Stimulated activated CD4-positive, alpha-beta T cell treated with anti-CD3 and anti-CD28 coated beads, Interleukin-12 subunit alpha, Interleukin-12 subunit beta, amount 100 ng/mL, for 24 hours (primary cell): ENCODE measurements at places on chromosomes 6 and 20.
A peak's percentile ranks its signal among the peaks of the same experiment; 100 is the strongest.

DNA sequence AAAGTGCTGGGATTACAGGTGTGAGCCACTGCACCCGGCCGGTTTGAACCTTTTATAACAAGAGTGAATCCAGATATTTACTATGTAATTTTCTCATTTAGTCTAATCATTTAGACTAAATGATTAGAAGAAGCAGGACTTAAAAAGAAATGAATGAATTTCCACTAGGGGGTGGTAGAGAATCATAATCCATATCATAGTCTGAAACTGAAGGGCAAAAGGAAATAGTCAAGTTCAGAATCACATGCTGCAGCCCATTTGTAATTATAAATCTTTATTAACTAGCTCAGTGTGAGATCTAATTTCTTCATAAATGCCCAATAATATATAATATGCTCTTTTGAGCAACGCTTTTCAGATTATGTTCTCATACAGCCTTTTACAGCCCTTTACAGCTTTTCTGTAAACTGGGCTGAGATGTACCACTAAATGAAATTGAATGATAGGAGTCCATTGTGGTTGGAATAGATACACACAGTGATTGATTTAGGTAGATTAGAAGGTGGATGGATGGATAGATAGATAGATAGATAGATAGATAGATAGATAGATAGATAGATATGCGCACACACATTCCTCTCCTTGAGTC lies 31.8 kb downstream of the PSMB9 start:
- no peak for DNase-seq

- no peak for DNase-seq
These were observed 10.0 kb downstream of the UNC93A start for GRCh38 chr6:167300902-167301777.

DNA sequence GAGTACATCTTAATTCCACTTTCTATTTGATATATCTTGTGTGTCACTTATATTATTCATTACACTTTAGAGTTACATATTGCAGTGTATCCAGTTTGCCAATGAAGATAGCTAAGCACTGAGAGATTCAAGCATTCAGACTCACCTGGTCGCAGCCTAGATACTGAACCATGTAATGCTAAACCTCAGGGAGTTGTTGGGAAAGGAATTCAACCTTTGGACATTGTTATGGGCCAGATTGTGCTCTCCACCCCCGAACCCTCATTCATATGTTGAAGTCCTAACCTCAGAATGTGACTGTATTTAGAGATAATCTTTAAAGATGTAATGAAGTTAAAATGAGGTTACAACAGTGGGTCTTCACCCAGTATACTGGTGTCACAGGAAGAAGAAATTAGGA lies 13.8 kb upstream of the KIF16B start:
- no peak for DNase-seq

DNA sequence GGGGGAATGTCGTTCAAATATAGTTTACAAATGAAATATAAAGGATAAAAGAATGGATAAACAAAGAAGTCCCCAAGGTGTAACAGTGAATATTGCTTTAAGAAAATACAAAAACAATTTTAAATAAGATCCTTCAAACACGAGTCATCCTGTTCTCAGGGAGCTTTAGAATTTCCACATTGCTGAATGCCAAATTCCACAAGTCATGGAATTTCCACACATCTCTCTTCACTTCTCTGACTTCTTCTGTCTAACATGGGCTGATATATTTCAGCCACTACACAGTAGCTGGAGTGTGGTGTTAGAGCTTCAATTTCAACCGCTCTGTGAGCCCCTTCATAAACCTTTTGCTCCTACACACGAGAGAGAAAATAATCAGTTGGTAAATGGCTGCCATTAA lies 28.0 kb downstream of the IL22RA2 start:
- DNase-seq = no peak

- DNase-seq = no peak
These were observed 801 bp upstream of the KIFC1 start for GRCh38 chr6:33390767-33391277.

DNA sequence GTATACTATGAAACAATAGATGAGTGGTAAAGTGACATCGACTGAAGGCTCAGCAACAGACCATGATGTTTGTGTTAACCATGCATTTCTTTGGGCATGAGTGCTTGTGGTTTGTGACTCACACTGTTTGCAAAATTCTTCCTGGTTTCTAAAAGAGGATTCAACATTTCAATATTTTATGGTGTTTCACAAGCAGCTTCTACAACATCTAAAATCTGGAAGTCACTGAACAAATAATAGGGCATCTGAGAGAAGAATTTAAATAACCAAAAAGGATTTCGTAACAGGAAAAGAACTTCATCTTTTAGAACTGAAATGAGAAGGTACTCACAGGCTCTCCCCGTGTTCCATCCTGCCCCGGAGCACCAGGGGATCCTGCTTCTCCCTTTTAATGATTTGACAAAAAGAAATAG lies 146.2 kb downstream of the COL21A1 start:
- DNase-seq = no peak

DNA sequence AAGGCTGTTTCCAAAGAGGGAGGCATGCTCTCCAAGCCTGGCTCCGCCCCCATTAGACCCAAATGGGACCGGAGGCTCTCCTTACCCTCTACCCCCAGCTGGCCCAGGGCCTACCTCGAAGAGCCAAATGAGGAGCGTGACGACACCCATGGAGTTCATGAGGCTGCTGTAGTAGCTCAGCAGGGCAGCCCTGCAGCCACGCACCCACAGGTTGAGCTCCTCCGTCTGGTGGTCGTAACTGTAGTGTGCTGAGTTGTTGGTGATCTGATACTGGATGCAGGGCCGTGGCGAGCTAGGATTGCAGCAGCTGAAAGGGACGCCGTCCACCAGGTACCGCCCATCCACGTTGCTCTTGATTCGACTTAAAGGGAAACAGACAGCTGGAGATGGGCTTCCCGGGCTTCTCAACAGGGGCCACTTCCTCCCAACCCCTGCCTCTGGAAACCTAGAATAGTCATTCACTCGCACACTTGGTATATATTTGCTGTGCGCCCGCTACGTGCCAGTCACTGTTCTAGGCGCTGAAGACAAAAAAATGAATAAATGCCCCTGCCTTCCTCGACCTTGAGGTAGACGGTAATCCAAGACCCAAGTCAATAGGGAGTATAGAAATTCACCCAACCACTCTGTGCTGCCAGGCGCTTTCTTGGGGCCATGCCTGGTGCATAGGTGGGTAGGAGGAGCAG lies 18.0 kb downstream of the PRPH2 start:
- DNase-seq = no peak

- DNase-seq = no peak
These were observed 230.7 kb upstream of the BTBD3 start for GRCh38 chr20:11686820-11687543.

DNA sequence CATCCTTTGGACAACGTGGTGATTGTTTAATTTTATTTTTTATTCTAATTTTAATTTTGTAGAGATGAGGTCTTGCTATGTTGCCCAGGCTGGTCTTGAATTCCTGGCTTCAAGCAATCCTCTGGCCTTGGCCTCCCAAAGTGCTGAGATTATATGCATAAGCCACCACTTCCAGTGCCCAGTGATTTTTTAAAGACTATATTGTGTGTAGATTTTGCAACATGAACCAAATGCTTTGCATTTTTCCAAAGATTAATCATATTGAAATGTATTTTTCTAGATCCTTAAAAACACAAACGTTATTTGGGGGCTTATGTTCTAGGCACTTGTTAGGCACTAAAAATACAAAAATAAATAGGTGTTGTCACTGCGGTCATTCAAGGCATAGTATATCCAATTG lies 117.6 kb upstream of the CCN2 start:
- DNase-seq = no peak

DNA sequence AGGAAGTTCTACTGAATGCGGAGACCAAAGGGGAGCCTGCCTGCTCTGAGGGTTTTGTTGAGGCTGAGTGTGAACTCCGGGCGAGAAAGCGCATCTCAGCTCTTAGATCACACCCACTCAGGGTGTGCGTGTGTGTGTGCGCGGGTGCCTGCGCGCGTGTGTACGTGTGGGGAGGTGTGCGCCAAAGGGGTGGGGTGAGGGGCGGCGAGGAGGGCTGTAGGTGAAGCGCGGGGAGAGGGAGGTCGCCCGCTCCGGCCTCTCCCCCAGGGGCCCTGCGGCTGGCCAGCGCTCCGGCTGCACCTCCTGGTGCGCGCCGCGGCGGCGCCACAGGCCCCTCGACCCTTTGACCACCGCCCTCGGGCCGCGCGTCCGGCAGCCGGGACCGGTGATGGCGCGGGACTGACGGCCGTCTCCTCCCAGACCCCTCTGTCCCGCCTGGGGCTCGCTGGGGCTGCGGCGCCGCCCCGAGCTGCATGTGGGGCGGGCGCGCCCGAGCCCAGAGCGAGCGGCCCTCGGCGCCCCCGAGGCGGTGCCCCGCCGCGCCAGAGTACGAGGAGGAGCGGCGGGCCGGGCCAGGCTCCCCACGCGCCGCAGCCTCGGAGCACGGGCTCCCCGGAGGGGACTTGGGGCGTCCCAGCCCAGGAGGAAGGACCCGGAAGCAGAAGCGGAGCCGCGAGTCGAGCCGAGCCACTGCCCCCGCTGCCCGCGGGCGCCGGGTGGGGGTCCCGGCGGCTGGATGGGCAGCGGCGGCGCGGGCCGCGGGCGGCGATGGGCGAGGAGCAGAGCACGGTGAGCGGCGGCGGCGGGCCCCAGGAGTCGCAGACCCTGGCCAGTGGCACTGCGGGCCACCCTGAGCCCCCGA lies at the start of gene RNF217:
Gene RNF217, plus strand, starts transcription at position 661 of the 862 bp plus-strand sequence. Its CDS starts 108 bp downstream, at position 769.
- no peak for DNase-seq

DNA sequence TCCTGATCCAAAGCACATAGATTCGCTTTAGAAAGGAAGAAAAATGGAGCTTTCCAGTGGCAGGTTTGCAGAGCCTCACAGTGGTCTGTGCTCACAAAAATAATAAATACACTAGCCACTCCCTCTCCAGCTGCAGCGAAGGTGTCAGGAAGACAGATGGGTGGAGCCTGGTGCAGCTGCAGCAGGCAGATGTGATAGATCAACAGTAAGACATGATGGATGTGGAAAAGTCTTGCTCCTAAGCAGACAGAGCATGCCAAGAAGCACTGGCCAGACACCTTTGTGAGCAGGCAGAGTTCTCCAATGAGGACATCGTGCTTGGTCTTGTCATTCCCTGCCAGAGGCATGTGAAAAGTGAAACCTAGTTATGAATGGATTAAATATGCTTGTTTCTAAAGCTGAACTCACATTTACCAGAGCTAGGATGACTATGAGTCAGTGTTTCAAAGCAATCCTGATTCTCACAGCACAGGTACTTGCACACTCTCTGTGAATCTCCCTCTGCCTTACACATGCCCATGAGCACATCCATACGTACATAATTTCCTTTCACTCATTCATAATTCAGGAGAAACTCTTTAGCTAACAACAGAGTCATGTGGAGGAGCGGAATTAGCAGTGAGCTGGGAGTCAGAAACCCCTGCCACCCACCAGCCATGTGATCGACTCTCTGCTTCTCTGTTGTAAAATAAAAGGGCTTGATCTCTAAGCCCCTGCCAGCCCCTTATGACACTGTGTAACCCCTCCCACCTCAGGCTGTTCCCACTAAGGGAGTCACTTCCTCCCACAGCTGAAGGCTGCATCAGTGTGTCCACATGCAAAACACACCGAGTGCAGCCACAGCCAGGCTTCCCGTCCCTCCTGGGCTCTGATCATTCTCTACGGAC lies 111.2 kb downstream of the SCML4 start:
- DNase-seq = peak; percentile 33

GRCh38 chr6:6393069-6393529 lies 72.6 kb upstream of the F13A1 start:
- no peak for DNase-seq

DNA sequence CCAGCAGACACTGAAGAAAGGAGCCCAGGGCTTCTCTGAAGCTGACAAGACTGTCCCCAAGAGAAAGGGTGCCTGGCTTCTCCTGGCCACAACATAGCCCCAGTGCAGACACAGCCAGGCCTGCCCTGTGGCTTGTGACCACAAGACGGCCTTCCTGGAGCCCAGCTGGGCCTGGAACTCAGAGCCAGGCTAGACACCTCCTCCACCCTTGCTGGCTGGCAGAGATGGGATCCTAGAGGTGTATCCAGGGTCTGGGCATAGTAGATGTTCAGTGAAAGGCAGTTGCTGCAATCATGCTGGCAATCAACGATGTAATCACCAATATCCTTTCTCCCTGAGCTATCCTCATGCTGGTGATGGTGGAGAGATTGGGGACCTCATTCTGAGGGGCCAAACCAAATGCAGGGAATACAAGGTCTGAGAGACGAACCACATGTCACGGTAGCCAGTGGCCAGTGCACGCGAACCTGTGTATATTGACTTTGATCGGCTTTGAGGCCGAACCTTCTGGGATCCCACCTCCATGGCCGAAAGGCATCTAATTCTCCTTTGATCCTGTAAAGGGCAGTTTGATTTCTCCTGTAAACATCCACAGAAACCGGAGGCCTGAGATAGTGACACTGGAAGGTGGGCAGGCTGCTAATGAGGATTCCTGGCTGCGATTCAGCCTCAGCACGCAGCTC lies 115.2 kb downstream of the PSMB1 start:
- DNase-seq = no peak

- DNase-seq = no peak
These were observed 245.8 kb downstream of the TTLL2 start for GRCh38 chr6:167570460-167571400.

GRCh38 chr6:11330413-11330760 lies 97.9 kb upstream of the NEDD9 start:
- DNase-seq = no peak

DNA sequence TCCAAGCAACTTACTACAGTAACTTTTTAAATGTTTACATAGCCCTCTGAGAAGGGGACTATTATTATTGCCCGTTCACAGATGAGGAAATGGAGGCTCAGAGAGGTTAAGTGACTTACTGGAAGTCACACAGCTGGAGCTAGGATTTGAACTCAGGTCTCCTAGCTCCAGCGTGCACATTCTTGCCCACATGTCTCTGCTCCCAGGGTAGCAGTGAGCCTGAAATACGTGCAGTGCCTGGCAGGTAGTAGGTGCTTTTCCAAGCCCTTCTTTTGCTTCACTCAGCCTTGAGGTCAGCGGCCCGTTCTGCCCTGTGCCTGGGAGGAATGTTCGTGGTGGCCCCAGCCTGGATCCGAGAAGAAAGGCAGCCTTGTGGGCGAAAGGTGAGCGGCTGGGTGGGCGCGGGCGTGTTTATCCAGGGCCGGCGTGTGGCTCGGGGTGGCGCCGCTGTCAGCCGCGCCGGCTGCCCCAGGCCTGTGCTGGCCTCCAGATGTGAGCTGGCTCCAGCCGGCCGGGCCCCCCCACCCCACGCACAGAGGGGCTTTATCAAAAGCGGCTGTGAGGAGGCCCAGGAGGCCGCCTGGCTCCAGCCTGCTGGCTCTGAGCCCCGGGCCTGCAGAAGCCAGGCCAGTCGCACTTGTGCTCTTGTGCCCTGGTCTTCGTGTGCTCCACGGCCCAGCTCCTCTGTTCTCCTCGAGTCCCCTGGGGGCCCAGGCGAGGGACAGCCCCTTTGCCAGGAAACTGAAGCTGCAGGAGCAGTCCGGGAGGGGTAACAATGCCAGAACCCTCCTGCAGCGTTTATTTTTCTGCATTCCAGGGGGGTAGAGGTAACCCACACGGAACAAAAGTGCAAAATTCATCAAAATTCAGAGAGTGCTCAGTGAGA lies 58.1 kb downstream of the UBE2V1 start:
- DNase-seq = no peak

- no peak for DNase-seq
These were observed 562.2 kb downstream of the KIF16B start for GRCh38 chr20:16011056-16011455.

- peak; percentile 37 for DNase-seq
These were observed 117.6 kb downstream of the JPH2 start for GRCh38 chr20:44069203-44070011.
